ENCODE measurements at places on chromosomes 12 and 14.

- no peak for DNase-seq
Measured at GRCh38 chr12:84058136-84058535, 854.5 kb downstream of the SLC6A15 start.

- DNase-seq = no peak
Measured at GRCh38 chr12:15852383-15852782, 29.8 kb upstream of the STRAP start.

- DNase-seq = no peak
Measured at GRCh38 chr12:6939191-6939540, 4.5 kb upstream of the RNU7-1 start.

DNA sequence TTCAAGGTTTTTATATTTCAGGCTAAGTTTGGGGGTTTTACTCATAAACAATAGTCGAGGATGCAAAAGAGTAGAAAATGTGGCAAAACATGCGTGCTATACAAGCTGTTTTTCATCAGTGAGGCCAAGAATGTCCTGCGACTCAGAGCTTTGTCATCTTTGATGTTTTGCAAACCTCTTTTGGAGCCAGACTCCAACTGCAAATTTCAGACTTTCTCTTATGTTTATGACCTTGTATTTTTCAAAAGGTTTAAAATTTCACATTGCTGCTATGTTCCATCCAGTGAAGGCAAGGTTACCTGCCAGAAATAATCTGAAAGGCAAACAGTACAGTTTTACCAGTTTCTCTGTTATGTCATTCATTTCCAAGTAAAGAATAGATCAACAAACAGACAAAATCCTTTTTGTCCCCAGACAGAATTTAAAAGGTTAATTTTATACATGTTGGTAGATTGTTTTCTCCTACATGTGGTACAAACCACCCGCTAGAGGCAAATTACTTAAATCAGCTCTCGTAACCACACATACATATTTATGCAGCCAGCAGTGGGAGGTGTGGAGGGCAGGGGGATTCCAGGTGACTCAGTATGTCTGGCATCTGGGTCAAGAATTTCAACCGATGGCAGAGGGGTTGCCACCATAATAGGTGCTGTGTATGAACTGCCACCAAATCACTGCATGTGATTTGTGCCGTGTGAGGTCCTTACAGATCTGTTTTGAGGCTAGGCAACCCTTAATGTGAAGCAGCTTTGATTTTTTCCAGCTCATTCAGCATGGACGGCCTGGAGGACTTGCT is 119.8 kb upstream of the CPM start:
- no peak for DNase-seq

- DNase-seq = no peak
Measured at GRCh38 chr14:81859046-81859445, 325.4 kb upstream of the SEL1L start.

DNA sequence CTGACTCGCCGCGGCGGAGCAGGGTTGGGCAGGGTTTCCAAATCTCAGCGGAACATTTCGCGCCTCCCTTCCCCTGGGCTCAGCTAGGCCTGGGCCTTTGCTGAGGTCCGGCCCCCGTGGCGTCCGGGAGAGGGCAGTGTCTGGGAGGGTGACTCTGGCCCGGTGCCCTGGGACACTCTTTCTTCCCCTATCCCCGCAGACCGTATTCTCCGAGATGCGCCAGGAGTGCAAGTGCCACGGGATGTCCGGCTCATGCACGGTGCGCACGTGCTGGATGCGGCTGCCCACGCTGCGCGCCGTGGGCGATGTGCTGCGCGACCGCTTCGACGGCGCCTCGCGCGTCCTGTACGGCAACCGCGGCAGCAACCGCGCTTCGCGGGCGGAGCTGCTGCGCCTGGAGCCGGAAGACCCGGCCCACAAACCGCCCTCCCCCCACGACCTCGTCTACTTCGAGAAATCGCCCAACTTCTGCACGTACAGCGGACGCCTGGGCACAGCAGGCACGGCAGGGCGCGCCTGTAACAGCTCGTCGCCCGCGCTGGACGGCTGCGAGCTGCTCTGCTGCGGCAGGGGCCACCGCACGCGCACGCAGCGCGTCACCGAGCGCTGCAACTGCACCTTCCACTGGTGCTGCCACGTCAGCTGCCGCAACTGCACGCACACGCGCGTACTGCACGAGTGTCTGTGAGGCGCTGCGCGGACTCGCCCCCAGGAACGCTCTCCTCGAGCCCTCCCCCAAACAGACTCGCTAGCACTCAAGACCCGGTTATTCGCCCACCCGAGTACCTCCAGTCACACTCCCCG is 3.0 kb downstream of the WNT1 start:
- peak; percentile 47 for DNase-seq

GRCh38 chr14:61568572-61569011 is 126.7 kb upstream of the HIF1A start:
- peak; percentile 21 for DNase-seq

- DNase-seq = no peak
Measured at GRCh38 chr12:122366685-122367475, 55.6 kb downstream of the CLIP1 start.

GRCh38 chr14:50333014-50333509 is 20.9 kb downstream of the DMAC2L start:
- no peak for DNase-seq

GRCh38 chr14:99183716-99184115 is 88.3 kb downstream of the BCL11B start:
- DNase-seq = no peak

- no peak for DNase-seq
Measured at GRCh38 chr14:71698673-71699072, 233.6 kb upstream of the RGS6 start.

DNA sequence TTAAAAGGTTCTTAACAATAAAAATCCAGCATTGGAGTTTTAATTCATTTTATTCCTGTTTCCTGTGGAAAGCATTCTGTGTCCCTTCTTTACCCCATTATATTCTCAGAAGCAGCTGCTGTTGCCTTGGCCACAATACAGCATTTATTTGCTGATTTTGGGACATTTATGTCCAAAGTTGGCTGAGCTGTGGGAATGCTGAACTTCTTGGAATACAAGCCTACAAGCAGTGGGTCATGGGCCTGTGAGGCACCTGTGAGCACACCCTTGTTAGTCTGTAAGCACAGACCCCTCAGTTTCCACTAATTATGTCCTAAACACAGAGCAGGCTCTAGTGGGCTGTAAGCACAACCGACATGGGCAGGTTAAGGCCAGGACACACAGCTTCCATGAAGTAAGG is 122.2 kb upstream of the IGF1 start:
- no peak for DNase-seq

- no peak for DNase-seq
Measured at GRCh38 chr12:62292761-62293344, 32.6 kb downstream of the USP15 start.

DNA sequence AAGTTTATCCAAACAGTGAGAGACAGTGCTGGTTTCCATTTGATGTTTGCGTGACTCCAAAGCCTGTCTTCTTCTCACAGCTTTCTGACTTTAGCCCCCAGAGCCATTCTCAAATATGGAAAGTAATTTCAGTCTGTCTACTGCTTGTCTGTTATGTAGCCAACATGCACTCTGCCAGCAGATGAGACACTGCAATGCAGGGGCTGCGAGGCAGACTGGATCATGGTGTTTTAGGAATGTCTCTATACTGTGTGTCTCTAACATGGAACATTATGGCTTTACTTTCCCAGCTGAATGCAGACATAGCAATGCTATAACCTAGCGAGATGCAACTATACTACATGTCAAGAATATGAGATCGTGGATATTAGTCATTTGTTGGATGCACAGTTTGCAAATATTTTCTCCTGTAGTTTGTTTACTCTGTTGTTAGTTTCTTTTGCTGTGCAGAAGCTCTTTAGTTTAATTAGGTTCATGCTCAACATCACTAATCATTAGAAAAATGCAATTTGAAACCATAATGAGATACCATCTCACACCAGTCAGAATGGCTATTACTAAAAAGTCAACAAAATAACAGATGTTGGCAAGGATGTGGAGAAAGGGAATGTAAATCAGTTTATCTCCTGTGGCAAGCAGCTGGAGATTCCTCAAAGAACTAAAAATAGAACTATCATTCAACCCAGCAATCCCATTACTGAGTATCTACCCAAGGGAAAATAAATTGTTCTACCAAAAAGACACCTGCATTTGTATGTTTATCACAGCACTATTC is 235.8 kb upstream of the TMTC1 start:
- no peak for DNase-seq

DNA sequence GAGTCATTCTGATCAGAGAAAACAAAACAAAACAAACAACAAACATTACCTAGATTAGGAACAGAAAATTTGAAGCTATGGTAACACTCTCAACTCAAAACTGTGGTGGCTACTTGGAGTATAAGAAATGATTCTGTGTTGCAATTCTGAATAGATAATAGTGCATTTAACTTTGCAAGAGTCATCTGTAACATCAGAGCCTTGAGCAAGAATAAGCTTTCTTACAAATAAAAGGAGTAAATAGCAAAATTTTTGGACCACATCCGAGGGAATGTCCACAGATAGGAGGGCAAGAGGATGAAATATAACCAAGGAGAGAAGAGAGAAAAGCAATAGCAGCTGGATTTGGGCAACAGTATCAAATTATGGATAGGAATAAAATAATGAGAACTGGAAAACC is 1090.6 kb downstream of the SLC6A15 start:
- DNase-seq = no peak

GRCh38 chr14:63257299-63257698 is 53.1 kb downstream of the RHOJ start:
- DNase-seq = no peak

GRCh38 chr12:104651811-104652210 is 195.1 kb downstream of the CHST11 start:
- DNase-seq = no peak

GRCh38 chr12:26286186-26286585 is 90.8 kb downstream of the SSPN start:
- no peak for DNase-seq

GRCh38 chr14:80388980-80389711 is 177.8 kb upstream of the DIO2 start:
- no peak for DNase-seq

GRCh38 chr12:42607584-42608058 is 18.1 kb upstream of the PRICKLE1 start:
- no peak for DNase-seq

DNA sequence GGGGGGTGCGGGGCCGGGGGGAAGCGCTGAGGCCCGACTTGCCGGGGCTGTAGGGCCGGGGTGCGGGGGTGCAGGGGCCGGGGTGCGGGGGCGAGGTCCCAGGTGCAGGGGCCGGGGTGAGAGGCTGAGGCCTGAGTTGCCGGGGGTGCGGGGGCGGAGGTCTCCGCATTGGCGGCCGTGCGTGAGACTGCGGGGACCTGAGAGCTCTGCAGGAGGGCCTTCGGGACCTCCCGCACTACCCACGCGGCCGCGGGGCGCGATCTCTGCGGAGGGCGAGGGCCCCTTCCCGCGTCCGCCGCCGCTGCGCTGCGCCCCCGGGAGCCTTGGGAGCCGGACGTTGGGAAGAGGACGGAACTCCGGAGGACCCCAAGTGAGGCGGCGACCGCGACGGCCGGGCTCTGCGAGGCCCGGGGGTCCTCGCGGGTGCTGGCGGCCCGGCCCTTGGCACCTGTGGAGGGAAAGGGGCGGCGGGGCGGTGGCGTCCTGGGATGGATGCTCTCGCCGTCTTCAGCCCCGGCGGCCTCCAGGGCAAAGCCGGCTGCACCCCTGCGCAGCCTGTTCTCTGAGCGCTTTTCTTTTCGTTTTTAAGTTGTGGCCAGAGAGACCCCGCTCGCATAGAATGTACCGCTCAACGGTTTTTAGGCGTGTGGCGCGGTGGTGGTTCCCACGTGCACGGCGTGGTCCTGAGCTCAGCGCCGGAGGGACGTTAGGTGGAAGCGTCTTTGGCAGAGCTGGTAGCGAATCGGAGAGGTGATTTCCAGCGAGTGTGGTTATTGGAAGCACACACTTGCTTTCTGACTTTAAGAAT is 1.3 kb downstream of the PIWIL1 start:
- no peak for DNase-seq

GRCh38 chr12:128069359-128069997 is 197.5 kb upstream of the TMEM132C start:
- no peak for DNase-seq

DNA sequence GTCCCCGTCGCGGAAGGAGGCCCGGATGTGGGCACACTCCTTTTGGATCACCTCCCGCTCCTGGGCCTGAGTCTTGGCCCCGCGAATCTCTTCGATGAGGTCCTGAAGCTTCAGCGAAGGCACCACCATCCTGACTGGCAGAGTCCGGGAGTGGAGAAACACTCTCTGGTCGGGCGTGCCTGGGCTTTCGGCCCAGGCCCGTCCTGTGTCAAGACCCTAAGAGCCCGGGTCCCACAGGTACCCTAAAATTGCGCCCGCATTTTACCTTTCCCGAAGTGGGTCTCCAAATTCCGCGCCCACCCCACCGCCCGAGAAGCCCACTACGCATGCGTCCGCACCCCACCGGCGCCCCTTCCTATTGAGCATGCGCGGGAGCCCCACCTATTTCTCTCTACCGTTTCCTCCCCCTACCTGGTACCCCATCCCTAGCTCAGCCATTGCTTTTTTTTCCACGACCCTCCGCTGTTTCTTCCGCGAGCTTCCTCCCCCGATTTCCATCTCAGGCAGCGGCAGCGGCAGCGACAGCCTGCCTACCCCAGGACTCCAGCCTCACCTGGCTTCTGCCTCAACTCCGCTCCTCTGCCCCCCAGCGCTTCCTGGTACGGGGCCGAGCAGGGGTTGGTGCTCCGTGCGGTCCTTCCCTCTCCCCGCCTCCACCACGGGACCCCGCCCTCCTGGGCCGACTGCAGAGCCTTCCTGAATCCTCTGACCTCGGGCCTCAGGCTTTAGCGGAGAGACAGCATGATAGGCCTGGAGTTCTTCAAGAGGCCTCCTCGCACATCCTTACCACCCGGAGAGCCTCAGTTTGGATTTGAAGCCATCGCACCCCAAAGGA is at the start of gene AP1G2:
Gene AP1G2 (minus strand): TSS at position 606 of the 835 bp plus-strand sequence. CDS start 477 bp downstream, at position 129.
- peak; percentile 75 for DNase-seq

- no peak for DNase-seq
Measured at GRCh38 chr12:27631365-27631764, 64.9 kb upstream of the REP15 start.

- no peak for DNase-seq
Measured at GRCh38 chr12:51533799-51534198, 57.2 kb upstream of the SCN8A start.

- no peak for DNase-seq
Measured at GRCh38 chr14:104554088-104554607, 25.4 kb upstream of the C14orf180 start.

DNA sequence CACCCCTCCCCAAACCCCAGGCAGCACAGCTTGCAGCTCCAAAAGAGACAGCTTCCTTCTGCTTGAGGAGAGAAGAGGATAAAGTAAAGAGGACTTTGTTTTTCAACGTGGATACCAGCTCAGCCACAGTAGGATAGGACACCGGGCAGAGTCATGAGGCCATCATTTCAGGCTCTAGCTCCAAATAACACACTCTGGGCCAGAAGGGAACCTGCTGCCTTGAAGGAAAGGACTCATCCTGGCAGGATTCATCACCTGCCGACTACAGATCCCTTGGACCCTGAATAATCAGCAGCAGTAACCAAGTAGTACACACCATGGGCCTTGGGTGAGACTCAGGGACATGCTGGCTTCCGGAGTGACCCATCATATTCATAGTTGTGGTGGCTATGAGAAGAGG is 10.4 kb upstream of the CKAP4 start:
- no peak for DNase-seq

DNA sequence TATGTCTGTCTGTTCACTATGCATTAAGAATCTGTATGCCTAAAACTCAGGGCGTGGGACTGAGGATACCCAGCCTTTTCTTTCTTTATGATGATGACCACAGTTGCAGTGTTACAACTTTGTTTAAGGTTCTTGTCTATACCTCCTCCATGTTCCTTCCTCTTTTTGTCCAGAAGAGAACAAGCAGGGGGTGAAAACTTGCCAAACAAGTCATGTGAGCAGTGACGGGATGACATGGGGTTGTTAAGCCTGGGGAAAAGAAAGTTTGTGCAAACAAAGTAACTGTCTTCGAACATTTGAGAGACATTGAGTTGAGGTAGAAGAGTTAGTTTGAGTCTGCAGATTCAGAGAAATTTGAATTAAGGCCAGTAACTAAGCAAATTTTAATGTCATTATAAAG is 505.5 kb downstream of the NPAS3 start:
- no peak for DNase-seq

Measured in effector CD4-positive, alpha-beta T cell (primary cell).